ENCODE measurements at places on chromosomes 16 and 17.

GRCh38 chr16:87700406-87701077, 65.2 kb downstream of the KLHDC4 start:
- DNase-seq: no peak

DNA sequence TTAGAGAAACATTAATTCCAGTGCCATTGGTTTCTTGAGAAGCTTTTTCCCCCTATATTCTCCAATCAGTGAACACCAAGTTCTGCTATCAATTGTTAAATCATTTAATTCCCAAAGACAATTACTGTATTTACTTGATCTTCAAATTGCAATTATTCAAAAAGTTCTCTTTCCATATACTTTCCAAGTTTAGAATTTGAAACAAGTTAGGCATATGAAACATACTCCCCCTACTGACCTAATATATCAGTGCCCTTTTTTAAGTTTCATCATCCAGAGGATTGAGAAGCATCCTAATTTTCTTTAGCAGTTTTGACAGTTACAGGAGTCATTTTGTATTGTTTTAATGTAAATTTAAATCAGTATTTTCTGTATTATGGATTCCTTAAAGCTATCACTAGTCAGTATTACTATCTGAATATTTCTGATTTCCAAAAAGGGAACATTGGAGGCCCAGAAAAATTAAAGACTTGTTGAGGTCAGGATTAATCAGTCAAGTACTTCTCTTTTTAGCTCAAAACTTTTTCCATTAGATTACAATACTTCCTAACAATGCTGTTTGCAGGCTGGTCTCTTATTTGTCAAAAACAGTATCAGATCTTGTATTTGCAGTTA, 16.3 kb downstream of the MEIOC start:
- DNase-seq: no peak

GRCh38 chr17:19672009-19672750, 23.6 kb downstream of the ALDH3A2 start:
- peak; percentile 72 for DNase-seq

DNA sequence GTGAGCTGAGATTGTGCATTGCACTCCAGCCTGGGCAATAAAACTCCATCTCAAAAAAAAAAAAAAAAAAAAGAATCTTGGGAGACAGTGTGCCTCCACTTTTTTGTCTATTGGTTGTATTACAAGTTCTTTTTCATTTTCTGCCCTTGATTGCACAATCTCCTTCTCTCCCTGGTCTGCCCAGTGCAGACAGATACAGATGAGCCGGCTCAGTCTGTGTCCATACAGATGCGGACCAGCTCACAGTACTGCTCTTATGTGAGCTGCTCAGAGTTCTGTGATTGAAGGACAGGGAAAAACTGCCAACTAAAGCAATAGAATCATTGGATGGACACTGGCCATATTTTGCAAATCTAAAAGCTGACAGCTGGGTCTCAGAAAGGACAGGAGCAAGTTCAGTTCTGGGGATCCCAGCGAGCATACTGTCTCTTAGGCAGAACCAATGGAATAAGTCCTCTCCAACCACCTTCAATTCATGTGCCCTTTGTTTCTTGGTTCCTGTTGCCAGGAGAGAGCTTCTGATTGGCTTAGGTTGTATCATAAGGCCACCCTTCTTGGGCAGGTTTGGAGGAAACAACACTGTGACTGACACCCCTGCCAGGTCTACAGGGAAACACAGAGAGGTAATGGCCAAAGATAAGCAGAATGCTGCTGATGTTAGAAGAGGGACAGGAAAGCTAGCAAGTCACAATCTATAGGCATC, 495.6 kb upstream of the HSBP1 start:
- no peak for DNase-seq

DNA sequence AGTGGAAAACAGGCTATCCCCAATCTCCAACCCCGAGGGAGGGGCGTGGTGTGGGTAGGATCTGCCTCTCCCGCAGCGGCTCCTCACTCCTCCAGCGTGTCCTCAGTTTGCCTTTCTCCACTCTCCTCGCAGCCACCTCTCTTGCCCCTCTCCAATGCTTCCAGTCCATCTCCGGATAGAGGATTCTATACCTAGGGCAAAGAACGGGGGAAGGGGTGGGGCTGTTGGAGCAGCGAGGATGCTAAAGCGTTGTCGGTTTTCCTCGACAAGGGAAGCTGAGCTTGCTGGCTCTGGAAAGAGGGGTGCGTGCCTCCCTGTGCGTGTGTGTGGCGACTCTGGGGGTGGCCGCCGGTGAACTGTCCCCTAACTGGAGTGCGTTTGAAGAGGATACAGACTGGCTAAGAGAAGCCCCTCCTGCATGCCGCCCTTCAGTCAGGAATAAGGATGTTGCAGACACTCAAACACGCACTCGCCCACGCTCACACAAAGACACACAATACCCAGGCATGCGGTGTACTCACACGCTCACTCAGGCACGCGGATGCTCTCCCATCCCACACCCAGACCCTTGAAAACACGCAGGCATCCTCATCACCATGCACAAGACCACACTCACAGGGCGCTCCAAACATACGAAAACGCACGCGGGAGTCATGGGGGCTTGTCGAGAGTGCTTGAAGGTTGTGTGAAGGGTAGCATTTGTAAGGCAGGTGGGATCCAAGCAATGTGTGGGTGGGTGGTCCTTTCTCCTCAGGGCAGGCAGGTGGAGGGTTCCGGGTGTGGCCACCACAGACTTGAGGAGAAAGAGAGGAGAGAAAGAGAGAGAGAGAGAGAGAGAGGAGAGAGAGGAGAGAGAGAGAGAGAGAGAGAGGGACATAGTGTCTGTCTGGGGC, 655 bp upstream of the GPR139 start:
- DNase-seq: no peak

DNA sequence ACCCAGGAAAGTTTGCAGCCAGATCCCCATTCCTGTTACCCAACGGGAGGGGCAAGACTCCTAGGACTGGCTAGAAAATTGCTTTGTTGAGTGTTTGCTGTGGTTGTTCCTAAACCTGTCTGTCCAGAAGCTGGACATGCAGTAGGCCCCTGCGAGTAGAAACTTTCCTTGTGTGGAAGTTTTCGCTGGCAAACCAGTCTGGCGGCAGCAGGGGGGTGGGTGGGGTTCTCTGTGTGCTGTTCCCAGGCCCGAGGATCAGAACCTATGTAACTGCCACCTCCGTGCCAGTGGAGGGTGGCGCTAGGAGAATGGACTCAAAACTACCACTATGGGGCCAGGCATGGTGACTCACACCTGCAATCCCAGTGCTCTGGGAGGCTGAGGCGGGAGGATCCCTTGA, 9.2 kb downstream of the SGSM2 start:
- peak; percentile 49 for DNase-seq

All from suprapubic skin (tissue), 4 donors.